Progenitor cell of endocrine pancreas (in vitro differentiated cells): ENCODE measurements at places on chromosomes 12 and 14. TPM values are rescaled to one million over a fixed set of nuclear protein-coding genes. Genes with fewer than 3 reads are reported as not detected.

The FIGNL2 gene
- 44.5 and 46.7 TPM in 2 replicates for total RNA-seq

The EGLN3 gene
- 8.3 and 9.5 TPM in 2 replicates for total RNA-seq

The SERPINA9 gene
- not detected in 2 replicates for total RNA-seq

The GPR162 gene
- 5.5 and 6.3 TPM in 2 replicates for total RNA-seq

DNA sequence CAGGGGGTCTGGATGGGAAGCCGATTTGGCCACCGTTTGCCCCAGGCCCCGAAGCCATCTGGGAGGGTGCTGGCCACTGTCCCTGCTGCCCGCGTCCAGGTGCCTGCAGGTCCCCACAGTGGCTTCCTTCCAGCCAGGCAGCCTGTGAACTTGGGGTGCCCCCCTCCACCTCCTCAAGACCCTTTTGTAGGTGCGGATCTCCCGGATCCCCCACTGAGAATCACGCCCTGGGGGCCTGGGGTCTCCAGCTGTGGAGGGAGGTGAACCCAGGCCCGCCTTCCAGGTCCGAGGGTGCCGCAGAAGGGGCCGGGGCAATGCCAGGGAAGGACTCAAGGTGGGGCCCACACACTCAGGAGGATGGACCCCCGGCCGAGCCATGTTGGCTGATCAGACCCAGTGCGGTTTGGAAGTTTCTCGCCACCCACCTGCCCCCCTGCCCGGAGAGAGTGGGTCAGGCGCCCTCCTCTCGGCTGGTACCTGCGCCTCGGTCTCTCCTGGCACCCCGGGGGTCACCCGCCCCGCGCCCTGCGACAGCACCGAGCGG, 1.7 kb downstream of the MMP17 start:
- DNase-seq, result no peak

DNA sequence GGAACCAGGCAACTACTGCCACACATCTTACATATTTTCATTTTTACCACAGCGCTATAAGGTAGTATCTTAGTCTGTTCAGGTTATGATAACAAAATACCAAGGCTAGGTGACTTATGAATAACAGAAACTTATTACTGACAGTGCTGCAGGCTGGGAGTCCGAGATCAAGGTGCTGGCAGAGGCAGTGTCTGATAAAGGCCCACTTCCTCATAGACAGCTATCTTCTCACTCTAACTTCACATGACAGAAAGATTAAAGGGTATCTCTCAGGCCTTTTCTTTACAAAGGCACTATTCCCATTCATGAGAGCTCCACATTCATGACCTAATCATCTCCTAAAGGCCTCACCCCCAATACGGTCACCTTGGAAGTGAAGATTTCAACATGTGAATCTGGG, 59.8 kb upstream of the MDM1 start:
- DNase-seq, result no peak

- no peak for DNase-seq
Measured at GRCh38 chr14:86521843-86522242, 991.9 kb downstream of the FLRT2 start.

DNA sequence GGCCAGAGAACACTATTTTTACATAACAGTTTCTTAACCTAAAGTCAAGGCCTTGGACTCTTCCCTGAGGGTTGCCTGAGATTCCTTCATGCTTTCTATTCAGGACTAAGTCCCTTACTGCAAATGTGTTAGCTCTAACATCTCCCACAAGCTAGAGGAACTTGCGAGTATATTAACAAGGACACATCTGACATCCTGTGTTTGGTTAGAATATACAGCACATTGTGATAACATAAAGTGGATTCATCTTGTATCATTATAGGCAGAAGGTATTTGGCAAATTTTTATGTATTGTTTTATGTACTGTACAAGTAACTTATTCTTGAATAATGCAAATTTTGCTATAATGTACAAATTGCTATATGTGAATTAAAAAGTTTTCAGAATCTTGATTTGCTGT, 45.5 kb downstream of the SH2B3 start:
- DNase-seq, result no peak

DNA sequence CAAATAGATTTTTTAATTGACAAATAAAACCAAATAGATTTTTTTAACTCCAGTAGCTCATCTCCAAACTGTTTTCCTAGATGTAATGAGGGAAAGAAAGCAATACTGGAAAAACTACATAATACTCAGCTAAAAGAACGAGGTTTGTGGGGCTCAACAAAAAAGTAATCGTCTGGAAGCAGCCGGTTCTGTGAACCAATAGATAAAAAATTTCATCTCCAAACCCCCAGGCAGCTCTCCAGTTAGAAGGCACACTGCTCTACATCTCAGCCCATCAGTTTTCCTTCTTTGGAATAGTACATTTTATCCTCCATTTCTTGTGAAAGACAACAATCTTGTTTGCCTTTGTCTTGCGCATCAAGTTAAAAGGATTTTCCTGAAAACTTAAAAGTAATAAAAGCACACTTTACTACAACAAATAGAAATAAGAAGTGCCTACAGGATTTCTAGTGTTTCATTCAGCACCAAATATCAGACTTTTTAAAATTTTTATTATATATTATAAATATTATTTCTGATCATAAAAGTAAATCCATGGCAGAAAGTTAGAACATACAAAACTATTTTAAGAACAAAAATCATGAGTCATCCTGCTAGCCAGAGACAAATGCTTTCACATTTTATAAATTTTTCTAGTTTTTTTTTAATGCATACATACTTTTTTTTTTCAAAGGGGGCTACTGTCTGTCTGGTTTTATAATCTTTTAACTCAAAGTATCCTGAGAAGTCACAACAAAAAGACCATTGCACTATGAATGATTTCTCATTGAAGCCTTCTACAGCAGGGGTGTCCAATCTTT, 67.7 kb downstream of the EPS8 start:
- DNase-seq, result no peak
